ENCODE measurements at places on chromosomes 1 and 21.

- no peak for DNase-seq
Measured at GRCh38 chr1:91545506-91546300, 45.1 kb downstream of the CDC7 start.

- no peak for DNase-seq
Measured at GRCh38 chr1:46692811-46693770, 21.4 kb downstream of the TEX38 start.

- DNase-seq: no peak
Measured at GRCh38 chr1:28804071-28804470, 7.9 kb upstream of the OPRD1 start.

DNA sequence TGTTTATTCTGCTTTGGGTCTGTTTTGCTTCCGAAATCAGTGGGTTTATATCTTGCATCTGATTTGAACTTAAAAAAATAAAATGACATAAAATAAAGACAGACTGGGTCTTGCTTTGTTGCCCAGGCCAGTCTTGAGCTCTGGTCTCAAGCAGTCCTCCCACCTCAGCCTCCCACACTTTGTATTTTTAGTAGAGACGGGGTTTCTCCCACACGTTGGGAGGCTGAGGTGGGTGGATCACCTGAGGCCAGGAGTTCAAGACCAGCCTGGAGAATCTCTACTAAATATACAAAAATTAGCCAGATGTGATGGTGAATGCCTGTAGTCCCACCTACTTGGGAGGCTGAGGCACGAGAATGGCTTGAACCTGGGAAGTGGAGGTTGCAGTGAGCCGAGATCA, 5.9 kb downstream of the ZYG11A start:
- no peak for DNase-seq

DNA sequence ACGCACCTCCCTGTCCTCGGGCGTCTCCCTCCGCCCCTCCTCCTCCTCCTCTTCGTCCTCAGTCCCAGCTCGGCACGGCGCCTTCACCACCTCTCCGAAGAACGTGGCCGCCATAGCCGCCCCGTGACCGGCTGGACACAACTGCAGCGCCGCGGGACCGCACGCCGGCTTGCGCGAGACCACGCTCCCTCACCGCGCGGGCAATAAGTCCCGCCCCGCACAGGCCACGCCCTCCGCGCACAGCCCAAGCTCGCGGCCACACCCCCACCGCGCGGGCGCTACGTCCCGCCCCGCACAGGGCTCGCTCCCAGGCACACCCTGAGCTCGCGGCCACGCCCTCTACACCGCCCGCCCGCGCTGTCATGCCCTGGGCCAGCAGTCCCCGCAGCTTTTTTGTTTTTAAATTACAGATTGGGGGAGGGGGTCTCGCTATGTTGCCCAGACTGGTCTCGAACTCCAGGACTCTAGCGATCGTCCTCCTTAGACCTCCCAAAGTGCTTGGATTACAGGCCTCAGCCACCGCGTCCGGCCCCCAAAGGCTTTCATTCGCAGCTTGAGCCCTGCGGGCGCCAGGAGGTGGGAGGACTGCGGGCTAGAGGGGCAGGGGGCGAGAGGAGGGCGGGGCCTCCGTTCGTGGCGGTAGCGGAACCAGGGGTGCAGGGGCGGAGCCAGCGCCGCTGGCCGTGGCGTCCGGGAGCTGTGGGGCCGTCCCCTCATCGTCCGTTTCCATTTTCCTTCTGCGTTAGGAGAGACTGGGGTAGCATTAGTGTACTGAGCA, at the start of gene PSMG1:
PSMG1 (minus strand) TSS at position 180 of the 778 bp plus-strand sequence; CDS start at position 114, 66 bp downstream.
- peak; percentile 89 for DNase-seq

GRCh38 chr1:245462161-245462560, 307.4 kb downstream of the KIF26B start:
- no peak for DNase-seq

DNA sequence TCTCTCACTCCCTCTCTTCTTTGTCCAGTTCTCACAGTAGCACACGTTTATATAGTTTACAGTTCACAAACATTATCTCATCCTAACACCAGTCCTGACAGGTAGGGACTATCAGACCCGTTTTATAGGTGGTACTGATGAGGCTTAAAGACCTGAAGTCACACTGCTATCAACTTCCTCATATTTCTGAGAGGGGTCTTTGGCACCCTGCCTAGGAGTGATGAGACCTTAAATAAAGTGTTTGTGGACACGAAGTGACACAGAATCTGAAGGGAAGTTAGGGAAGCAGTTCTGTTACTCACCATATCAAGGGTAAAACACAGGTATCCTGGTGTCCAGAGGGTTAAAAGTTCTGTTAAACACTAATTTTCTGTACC, 590 bp upstream of the TACSTD2 start:
- DNase-seq: no peak

- no peak for DNase-seq
Measured at GRCh38 chr21:36208326-36209013, 51.8 kb downstream of the DOP1B start.

DNA sequence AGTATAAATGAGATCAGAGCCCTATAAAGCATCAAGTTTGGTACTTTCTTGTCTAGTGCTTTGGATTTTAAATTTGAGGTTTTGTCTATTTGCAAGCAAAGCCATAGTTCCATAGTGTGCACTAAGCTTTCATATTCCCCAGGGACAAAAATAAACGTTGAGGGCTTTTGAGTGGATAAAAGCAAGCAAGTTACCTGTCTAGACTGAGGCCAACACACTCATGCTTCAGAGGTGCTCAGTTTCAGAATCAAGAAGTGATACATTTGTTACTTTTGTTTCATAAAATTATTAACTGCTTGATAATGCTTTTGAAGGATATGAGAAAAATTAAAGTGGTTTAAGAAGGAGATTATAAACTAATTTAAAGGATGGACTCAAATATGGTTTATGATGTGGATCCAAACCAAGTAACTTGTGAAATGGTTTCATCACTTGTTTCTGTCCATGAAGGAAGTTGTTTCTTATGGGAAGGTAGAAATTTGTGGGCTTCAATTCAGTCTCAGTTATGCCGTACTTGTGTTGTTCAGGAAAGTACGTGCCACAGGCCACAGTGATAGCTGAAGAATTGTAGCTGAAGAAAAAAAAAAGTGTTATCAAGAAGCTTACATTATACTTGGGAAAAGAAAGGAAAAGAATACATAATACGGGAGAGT, 71.2 kb downstream of the CHRM3 start:
- DNase-seq: no peak

DNA sequence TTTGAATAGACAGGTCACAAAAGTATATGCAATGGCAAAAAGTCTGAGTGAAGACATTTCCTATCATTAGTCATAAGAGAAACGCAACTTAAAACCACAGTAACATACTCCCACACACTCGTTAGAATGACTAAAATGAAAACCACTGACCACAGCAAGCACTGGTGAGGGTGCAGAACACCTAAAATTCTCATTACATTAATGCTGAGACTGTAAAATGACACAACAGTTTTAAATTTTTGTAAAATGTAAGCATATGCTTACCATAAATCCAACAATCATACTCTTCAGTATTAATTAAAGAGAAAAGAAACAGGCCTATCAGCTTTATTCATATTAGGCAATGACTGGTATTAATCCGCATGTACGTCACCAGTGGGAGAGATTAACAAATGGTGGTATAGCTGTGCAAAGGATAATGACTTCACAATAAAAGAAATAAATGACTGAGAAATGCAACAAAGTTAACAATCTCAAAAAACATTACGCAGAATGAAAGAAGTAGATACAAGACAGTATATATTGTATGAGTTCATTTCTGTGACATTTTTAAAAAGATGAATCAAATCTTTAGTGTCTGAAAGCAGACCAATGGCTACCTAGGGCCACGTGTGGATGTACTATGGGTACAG, 253.5 kb downstream of the AKT3 start:
- peak; percentile 7 for DNase-seq

- no peak for DNase-seq
Measured at GRCh38 chr1:11786168-11786567, 19.6 kb downstream of the MTHFR start.

- DNase-seq: no peak
Measured at GRCh38 chr1:34024485-34024884, 140.5 kb downstream of the CSMD2 start.

DNA sequence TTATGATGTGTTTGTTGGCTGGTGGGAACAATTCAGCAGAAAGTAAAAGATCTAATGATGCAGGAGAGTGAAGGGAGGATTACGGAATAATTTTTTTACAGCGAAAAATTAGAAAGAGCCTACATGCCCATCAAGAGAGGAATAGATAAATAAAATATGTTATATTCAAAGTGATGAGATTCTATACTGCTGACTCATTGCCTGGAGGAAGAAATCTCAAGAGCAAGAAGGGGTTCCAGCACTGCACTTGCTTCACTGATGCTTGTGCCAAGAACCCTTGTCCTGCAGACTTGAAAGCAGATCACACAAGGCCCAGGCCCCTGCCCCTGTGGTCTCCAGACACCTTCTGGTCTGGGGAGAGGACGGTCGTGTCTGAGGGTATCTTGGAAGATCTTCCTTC, 295.1 kb upstream of the POU3F1 start:
- no peak for DNase-seq

DNA sequence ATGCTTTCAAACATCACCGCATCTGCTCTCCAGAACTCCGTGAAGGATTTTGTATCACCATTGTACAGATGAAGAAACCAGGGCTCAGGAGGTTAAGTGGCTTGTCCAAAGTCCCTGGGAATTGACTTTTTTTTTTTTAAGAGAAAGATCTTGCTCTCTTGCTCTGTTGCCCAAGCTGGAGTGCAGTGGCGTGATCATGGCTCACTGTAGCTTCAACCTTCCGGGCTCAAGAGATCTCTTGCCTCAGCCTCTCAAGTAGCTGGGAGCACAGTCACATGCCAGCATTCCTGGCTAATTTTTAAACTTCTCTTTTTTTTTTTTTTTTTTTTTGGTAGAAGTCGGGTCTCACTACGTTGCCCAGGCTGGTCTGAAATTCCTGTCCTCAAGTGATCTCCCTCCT, 6.9 kb upstream of the TAS1R2 start:
- DNase-seq: no peak

GRCh38 chr1:183576537-183576936, 13.7 kb downstream of the NCF2 start:
- no peak for DNase-seq

GRCh38 chr1:65002508-65003315, 36.4 kb upstream of the JAK1 start:
- peak; percentile 49 for DNase-seq

DNA sequence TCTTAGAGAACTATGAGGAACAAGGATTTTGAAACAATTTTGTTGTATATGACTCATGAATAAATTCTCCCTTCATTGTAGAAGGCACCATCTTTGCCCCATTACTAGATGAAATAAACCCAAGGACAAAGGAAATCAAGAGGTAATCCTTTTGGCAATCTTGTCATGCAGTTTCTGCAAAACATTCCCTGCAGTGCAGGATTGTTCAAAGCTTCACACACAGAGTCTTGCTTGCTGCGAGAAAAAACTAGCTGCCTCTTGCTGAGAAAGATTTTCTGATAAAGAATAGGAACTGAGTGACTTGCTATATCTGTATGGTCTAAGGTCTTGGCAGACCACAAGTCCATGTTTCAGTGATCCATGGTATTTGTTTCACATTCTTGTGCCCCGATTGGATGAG, 657.4 kb upstream of the ADGRL4 start:
- DNase-seq: no peak

DNA sequence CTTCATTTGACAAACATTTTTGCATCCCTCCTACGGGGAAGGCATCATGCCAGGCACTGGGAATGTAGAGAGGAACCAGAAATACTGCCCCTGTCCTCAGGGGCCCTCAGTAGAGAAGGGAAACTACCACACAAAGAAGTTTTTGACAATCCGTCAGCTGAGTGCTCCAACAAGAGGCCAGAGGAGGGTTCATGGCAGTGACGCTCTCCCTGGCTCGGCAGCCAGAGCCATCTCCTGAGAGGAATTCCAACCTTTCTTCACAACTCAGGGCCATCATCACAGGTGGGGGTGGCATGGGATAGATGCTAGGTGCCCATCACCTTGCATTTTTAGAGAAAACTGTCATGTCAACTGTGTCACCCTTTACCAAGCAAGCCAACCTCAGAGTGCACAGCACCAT, 154.1 kb downstream of the HIVEP3 start:
- no peak for DNase-seq

DNA sequence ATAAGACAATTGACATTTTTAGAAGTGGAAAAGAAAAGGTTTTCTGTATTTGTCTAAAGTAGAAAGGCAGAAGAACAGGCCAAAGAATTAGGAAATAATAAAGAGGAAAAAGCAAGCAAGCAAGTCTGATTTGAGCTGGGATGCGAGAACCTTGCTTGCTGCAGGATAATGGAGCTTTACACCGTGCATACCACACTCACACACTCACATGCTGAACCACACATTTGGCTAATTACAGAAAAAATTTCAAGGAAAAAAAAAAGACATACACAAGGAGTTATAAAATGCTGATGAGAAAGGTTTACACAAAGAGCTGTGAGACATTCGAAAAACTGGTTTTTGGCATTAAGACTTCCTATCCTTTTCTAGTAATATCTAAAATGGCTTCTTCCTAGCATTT, 593.9 kb downstream of the KIF26B start:
- no peak for DNase-seq

DNA sequence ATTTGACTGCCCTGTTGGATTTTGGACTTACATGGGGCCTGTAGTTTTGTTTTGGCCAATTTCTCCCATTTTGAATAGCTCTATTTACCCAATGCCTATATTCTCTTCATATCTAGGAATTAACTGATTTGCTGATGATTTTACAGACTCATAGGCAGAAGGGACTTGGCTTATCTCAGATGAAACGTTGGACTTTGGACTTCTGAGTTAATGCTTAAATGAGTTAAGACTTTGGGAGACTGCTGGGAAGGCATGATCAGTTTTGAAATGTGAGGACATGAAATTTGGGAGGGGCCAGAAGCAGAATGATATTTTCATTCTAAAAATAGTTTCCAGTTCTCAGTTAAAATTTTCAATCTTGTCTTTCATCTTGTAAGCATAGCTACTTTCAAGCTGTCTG, 222.3 kb downstream of the COP1 start:
- no peak for DNase-seq

DNA sequence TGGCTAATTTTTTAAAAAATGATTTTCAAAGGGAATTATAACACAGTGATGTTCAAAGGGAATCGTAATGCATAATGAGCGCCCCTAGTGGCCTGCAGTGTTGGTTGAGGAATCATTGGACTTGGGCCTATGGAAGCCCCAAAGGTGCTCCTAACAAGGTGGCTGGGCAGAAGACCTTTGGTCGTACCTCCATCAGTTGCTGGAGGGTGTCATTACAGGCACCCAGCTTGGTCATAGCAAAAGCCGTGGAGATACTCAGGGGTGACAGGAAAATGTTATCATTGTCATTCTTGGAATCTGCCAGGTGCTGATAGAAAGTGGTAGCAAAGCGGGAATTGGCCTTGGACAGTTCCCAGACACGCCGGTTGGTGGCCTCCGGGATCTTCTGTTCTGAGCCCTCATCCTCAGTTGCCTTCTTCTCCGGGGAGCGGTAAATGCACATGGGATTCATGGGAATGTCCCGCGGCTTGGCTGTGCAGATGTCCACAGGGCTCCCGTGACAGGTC, 2.7 kb downstream of the SERPINC1 start:
- DNase-seq: no peak

Data from stimulated activated CD8-positive, alpha-beta memory T cell treated with anti-CD3 and anti-CD28 coated beads, Interleukin-2, amount 100 ng/mL, for 1 hour (primary cell).